SHP77 treated with DMSO at 0.1 percent for 48 hours (cell line): ENCODE measurements at places on chromosomes 4 and X.

DNA sequence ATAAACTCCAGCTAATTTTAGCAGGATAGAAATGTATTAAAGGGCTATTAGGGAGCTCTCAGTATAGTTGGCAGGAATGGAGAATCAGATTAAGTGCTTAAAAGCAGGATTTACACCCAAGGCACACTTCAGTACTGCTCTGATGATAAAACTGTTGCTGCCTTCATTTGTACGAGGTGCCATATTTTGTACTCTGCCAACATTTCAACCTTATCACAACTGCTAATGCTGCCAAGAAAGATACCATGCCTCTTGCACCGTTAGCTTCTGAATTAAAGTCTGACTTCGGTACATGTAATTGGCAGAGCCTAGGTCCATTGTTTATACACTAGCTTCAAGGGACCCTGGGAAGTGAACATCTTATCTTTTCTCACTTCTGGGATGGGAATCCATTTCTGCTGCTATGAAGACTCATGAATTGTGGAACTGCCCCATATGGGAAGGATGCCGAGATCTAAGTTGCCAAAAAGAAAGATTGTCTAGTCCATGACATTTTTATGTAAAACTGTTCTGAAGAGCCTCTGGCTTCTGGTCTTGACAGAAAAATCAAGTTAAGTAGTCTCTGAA, 624.0 kb upstream of the IGFBP7 start:
- DNase-seq, result no peak

DNA sequence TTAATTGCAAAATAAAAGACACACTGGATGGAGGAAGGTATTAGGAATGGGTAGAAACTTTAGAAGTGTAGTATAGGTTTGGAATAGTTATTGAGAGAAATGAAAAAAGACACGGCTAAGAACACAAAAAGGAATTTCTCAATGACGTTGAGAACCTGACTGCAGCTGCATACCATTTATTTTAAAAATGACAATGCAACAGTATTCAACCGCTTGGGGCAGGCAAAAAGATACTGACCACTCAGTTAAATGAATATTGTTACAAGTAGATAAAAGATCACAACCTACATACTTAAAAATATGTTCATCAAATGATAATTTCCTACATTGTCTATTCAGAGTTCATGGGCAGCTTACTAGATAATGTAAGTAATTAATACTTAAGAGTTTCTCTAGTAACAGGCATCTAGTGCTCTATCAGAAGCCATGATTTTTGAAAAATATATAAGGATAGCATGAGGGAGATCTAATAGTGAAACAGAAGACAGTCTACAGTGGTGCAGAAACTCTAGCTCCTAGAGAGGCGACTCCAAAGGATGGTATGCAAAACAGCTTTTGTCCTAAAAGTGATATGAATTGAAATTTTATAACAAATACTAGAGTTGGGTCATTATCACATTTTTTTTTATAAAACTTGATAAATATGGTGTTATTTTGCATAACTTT, 216.2 kb upstream of the VEGFC start:
- DNase-seq, result no peak

DNA sequence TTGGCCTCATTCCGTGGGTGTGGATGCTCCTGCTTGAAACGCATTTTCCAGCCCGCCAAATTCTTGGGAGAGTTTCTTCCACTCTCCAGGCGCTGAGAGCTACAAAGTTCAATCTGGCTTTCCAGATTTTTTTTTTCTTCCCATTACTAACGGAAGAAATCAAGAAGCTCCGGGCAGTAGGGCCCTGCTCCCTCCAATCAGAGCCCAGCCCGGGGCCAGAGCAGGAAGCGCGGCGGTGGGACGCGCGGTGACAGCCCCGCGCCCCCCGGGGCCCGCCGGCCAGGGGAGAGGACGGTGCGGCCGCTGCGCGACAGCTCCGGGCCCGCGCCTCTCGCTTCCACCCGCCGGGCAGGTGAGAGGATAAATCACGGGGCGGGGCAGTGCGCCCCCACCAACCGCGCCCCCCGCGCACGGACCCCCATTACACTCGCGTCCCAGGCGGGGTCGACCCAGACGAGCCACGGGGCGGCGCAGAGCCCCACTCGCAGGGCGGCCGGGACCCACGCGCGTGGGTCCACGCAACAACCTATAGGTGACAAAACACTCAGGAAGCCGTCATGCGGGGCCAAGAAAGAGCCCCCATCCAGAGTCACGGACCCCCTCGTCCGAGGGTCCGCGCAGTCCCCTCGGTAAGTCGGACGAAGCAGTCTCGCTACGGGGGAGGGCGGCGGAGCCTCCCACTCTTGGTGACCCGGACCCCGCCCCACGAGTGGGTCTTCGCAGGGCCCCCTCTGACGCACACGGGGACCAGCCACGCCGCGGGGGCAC, 868 bp downstream of the AFAP1 start:
- no peak for DNase-seq

GRCh38 chr4:25051534-25051933, 20.8 kb upstream of the LGI2 start:
- no peak for DNase-seq

DNA sequence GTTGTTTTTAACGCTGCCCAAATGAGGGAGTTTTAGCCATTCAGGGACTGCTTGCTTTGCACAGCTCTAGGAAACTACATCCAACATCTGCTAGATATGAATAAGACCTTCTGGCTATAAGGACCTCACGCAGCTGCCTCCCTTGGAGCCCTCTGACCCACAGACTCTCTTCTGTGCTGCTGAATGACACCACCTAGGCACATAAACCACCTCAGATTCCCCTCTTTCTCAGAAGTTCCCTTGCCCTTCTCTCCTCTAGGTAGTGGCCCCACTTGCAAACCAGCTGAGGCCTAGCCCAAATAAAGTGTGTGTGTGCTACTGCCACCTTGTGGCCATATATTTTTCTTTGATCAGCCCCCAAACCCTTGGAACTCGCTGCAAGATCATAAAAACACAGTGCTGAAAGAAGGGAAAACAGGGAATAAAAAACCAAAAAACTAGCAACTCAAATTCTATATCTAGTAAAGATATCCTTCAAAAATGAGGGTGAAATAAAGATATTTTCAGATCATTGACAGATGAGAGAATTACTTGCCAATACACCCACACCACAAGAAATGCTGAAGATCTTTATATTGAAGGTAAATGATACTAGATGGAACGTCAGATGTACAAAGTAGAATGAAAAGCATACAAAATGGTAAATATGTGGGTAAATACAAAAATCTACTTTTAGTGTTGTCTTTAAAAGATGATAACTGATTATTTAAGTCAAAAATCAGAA, 265.9 kb downstream of the ADAMTS3 start:
- DNase-seq, result no peak

DNA sequence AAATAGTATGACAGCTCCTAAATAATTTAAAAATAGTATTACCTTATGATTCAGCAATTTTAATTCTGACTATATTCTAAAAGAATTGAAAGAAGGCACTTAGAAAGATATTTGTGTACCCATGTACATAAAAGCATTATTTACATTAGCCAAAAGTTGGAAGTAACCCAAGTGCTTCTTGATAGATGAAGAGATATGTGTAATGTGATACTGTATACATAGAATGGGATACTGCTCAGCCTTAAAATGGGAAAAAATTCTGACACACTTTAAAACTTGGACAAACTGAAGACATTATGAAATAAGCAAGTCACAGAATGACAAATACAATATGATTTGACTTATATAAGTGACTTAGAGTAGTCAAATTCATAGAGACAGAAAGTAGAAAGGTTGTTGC, 112.2 kb downstream of the IDS start:
- no peak for DNase-seq

- DNase-seq, result no peak
Measured at GRCh38 chr4:89685690-89686089, 151.3 kb downstream of the SNCA start.

DNA sequence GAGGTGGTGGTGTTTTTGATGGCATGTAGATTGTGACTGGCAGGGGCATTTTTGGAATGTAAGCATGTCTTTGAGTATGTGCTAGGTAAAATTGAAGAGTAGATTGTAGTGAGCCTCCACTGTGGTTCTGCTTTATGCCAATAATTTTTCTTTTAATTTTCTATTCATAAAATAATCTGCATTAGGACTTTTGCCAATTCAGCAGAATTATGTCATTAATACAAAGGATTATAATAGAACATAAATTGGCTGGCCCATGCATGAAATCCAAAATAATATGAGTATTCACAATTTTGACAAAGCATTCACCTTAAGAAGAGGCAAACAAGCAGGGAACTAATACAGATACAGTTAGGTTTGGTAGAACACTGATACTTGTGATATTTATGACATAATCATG, 14.9 kb upstream of the TMPRSS11E start:
- DNase-seq, result no peak

- no peak for DNase-seq
Measured at GRCh38 chr4:169849456-169849855, 91.7 kb upstream of the HPF1 start.

- no peak for DNase-seq
Measured at GRCh38 chr4:30536231-30536630, 183.9 kb upstream of the PCDH7 start.
